ENCODE measurements at places on chromosomes 2 and 18. TPM values are rescaled to one million over a fixed set of nuclear protein-coding genes. Genes with fewer than 3 reads are reported as not detected.

The CTAGE1 gene
- polyA plus RNA-seq: 0.10 TPM

The CD207 gene
- 1.9 TPM for polyA plus RNA-seq

The CPLX4 gene
- not detected for polyA plus RNA-seq

GRCh38 chr2:20526708-20527107 lies 79.8 kb downstream of the RHOB start:
- H3K27me3 ChIP-seq: no peaks in the 10 kb centered on the region
- H3K4me3 ChIP-seq: no peak overlapping the region
- no peaks in the 10 kb centered on the region for H3K4me1 ChIP-seq
- H3K27ac ChIP-seq: no peak overlapping the region

The DIPK1C gene
- 0.33 TPM for polyA plus RNA-seq

The ANKRD30B gene
- polyA plus RNA-seq: 0.10 TPM

DNA sequence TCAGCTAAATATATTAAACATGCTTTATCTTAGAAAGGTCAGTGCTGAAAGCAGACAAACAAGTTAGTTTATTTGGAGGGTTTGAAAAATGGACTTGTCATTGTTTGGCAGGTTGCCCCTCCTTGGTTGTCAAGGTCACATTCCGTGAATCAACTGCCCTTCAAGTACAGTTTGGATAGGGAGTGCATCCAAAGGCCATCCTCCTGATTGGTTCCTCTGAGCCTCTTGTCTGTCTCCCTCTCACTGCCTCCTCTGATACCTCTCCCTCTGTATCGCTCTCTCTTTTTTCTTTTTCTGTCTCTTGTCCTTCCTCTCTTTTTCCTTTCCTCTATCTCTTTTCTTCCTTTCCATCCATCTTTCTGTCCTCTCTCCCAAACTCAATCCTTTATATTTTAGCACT lies 5.4 kb downstream of the ITGAV start:
- no peaks in the 10 kb centered on the region for H3K36me3 ChIP-seq
- DNase-seq: no peak
- H3K4me1 ChIP-seq: no peaks in the 10 kb centered on the region
- no peak overlapping the region for H3K4me3 ChIP-seq
- no peaks in the 10 kb centered on the region for H3K27me3 ChIP-seq

DNA sequence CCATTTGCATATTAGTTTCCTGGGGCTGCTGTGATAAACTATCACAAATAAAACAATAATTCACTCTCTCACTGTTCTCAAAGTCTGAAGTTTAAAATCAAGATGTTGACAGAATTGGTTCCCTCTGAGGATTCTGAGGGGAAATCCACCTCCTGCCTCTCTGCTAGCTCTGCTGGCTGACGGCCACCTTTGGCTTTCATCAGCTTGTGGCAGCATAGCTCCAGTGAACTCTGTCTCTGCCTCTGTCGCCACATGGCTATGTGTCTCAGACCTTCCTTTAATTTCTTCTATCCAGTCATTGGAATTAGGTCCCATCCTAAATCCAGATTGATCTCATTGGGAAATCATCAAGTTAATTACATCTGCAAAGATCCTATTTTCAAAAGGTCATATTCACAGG lies 38.9 kb upstream of the TRIM43 start:
- no peaks in the 10 kb centered on the region for H3K27me3 ChIP-seq
- no peak overlapping the region for H3K27ac ChIP-seq

DNA sequence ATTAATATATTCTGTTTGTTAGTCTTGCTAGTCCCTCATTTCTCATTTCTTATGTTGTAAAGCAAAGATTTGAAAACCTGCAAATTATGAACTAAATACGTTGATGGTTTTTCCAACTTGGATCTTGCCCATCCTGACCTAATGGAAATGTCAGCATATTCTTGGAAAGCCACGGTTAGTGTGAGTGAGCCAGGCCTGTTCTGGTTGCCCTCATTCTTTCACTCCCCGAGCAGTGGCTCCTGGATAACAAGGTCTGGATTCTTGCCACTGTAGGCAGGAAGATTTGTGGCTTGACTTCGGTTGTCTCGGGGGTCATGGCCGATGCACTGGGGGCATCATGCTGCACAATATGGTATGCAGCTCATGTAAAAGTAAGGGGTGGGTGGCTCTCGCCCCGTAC lies 359.1 kb downstream of the MEIS1 start:
- DNase-seq: no peak
- H3K4me1 ChIP-seq: no peaks in the 10 kb centered on the region
- peaks cover 6% of the 10 kb centered on the region for H3K27me3 ChIP-seq
- H3K27ac ChIP-seq: no peak overlapping the region

The FMNL2 gene
- polyA plus RNA-seq: 35.3 TPM

DNA sequence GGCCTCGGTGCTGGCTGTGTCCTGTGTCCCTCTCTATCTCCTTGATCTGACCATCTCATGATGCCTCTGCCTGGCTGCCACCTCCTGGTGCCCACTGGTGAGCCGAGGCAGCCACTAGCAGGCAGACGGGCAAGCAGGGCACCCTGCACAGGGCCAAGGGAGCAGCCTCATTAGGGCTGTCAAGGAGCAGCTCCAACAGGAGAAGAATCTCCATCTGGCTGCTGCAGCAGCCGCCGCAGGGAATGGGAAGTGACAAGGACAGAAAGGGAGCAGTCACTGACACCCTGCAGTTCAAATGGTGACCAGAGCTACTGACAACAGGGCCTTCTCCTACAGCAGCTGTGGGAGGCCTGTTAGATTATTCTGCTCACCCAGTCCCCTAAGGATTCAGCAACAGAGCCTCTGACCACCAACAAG lies 32.6 kb downstream of the ALPK2 start:
- no peaks in the 10 kb centered on the region for H3K36me3 ChIP-seq
- no peak overlapping the region for H3K27ac ChIP-seq
- H3K27me3 ChIP-seq: no peaks in the 10 kb centered on the region
- no peak for DNase-seq
- H3K4me3 ChIP-seq: no peak overlapping the region

GRCh38 chr2:215430528-215431187 lies 5.2 kb downstream of the FN1 start:
- H3K4me1 ChIP-seq: peaks cover 3% of the 10 kb centered on the region
- peaks cover 36% of the 10 kb centered on the region for H3K36me3 ChIP-seq
- H3K27me3 ChIP-seq: peaks cover 3% of the 10 kb centered on the region

- no peak for DNase-seq
- H3K36me3 ChIP-seq: no peaks in the 10 kb centered on the region
- H3K27ac ChIP-seq: no peak overlapping the region
- no peaks in the 10 kb centered on the region for H3K4me1 ChIP-seq
- no peaks in the 10 kb centered on the region for H3K27me3 ChIP-seq
- H3K4me3 ChIP-seq: no peak overlapping the region
Observed at GRCh38 chr2:214128040-214128439, 282.8 kb upstream of the VWC2L start.

The RBM44 gene
- polyA plus RNA-seq: 0.49 TPM

GRCh38 chr2:40219141-40219540 lies 232.7 kb downstream of the SLC8A1 start:
- no peaks in the 10 kb centered on the region for H3K27me3 ChIP-seq
- H3K36me3 ChIP-seq: no peaks in the 10 kb centered on the region
- no peak for DNase-seq
- H3K27ac ChIP-seq: no peak overlapping the region
- H3K4me1 ChIP-seq: no peaks in the 10 kb centered on the region
- no peak overlapping the region for H3K4me3 ChIP-seq

The HIBCH gene
- 46.6 TPM for polyA plus RNA-seq

DNA sequence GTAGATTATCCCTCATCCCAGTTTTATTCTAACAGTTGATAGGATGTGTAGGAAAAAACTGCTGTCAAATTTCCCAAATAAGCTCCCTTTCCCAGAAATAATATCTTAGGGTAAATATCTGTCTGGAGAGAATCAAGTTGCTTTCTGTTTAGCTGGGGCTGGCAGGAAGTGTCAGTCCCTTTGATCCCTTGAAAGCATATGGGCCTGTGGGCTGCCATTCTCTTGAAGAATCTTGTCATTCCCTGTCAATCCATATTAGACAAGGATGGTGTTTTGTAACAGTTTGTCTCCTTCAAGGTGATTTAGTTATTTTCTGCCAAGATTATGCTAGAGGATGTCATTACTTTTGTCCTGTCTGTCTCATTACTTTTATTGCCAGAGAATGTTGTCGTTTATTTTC lies 37.1 kb upstream of the UBE2E3 start:
- no peaks in the 10 kb centered on the region for H3K4me1 ChIP-seq
- no peak overlapping the region for H3K27ac ChIP-seq
- no peak overlapping the region for H3K4me3 ChIP-seq
- no peaks in the 10 kb centered on the region for H3K27me3 ChIP-seq
- DNase-seq: no peak
- H3K36me3 ChIP-seq: no peaks in the 10 kb centered on the region

GRCh38 chr18:75545189-75545588 lies 117.7 kb upstream of the SMIM21 start:
- H3K27ac ChIP-seq: no peak overlapping the region
- DNase-seq: no peak
- no peaks in the 10 kb centered on the region for H3K36me3 ChIP-seq
- H3K4me1 ChIP-seq: no peaks in the 10 kb centered on the region
- no peak overlapping the region for H3K4me3 ChIP-seq

- no peak overlapping the region for H3K4me3 ChIP-seq
- DNase-seq: no peak
- H3K4me1 ChIP-seq: no peaks in the 10 kb centered on the region
- H3K27me3 ChIP-seq: no peaks in the 10 kb centered on the region
- no peak overlapping the region for H3K27ac ChIP-seq
- H3K36me3 ChIP-seq: no peaks in the 10 kb centered on the region
Observed at GRCh38 chr2:573025-573424, 104.2 kb downstream of the TMEM18 start.

GRCh38 chr2:55874338-55874737 lies 49.2 kb downstream of the EFEMP1 start:
- H3K4me3 ChIP-seq: no peak overlapping the region
- no peaks in the 10 kb centered on the region for H3K36me3 ChIP-seq
- no peaks in the 10 kb centered on the region for H3K4me1 ChIP-seq
- no peak overlapping the region for H3K27ac ChIP-seq
- no peak for DNase-seq

The NT5DC4 gene
- polyA plus RNA-seq: 2.6 TPM

The TMEM198 gene
- polyA plus RNA-seq: 19.9 TPM

GRCh38 chr18:60110836-60111235 lies 211.0 kb downstream of the PMAIP1 start:
- H3K4me1 ChIP-seq: no peaks in the 10 kb centered on the region
- H3K4me3 ChIP-seq: no peak overlapping the region
- H3K27ac ChIP-seq: no peak overlapping the region
- no peaks in the 10 kb centered on the region for H3K36me3 ChIP-seq

GRCh38 chr2:159516241-159516758 lies 100.0 kb downstream of the BAZ2B start:
- peak overlapping the region; percentile 71 for H3K27ac ChIP-seq
- peak overlapping the region; percentile 55 for H3K4me3 ChIP-seq
- H3K36me3 ChIP-seq: no peaks in the 10 kb centered on the region
- no peaks in the 10 kb centered on the region for H3K27me3 ChIP-seq

- H3K4me1 ChIP-seq: peaks cover 78% of the 10 kb centered on the region
- no peaks in the 10 kb centered on the region for H3K27me3 ChIP-seq
- H3K36me3 ChIP-seq: no peaks in the 10 kb centered on the region
- H3K4me3 ChIP-seq: no peak overlapping the region
- peak overlapping the region; percentile 92 for H3K27ac ChIP-seq
Observed at GRCh38 chr2:119429225-119429981, 2.3 kb upstream of the TMEM37 start.

DNA sequence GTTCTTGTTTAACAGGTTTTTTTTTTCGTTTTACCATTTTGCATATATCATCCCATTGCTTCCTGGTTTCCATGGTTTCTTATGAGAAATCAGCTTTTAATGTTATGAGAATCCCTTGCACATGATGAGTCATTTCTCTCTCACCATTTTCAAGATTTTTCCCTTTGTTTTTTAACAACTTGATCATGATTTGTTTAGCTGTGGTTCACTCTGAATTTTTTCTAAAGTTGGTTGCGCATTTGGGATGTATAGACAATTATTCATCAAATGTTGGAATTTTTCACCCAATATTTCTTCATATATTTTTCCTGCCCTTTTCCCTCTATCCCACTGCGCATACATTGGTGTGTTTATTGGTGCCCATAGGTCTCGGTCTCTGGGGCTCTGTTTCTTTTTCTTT lies 42.4 kb upstream of the BIN1 start:
- no peak for DNase-seq
- H3K4me1 ChIP-seq: no peaks in the 10 kb centered on the region
- H3K27me3 ChIP-seq: no peaks in the 10 kb centered on the region
- no peak overlapping the region for H3K27ac ChIP-seq

The CLIP4 gene
- polyA plus RNA-seq: 4.3 TPM

- peak; percentile 8 for DNase-seq
- H3K36me3 ChIP-seq: no peaks in the 10 kb centered on the region
- H3K27ac ChIP-seq: no peak overlapping the region
- no peak overlapping the region for H3K4me3 ChIP-seq
- H3K4me1 ChIP-seq: no peaks in the 10 kb centered on the region
- H3K27me3 ChIP-seq: no peaks in the 10 kb centered on the region
Observed at GRCh38 chr2:221104361-221104811, 467.7 kb downstream of the EPHA4 start.

GRCh38 chr18:74679006-74679678 lies 81.5 kb downstream of the ZNF407 start:
- DNase-seq: no peak
- H3K36me3 ChIP-seq: peaks cover 4% of the 10 kb centered on the region
- H3K27ac ChIP-seq: no peak overlapping the region
- peaks cover 4% of the 10 kb centered on the region for H3K4me1 ChIP-seq

GRCh38 chr2:121722479-121722878 lies 14.2 kb downstream of the NIFK start:
- no peak overlapping the region for H3K4me3 ChIP-seq
- peaks cover 4% of the 10 kb centered on the region for H3K36me3 ChIP-seq
- H3K4me1 ChIP-seq: no peaks in the 10 kb centered on the region
- no peak for DNase-seq
- H3K27ac ChIP-seq: no peak overlapping the region

GRCh38 chr18:32060026-32060425 lies 31.6 kb upstream of the RNF138 start:
- peaks cover 4% of the 10 kb centered on the region for H3K36me3 ChIP-seq
- H3K27ac ChIP-seq: no peak overlapping the region
- no peaks in the 10 kb centered on the region for H3K27me3 ChIP-seq

- no peak overlapping the region for H3K27ac ChIP-seq
- H3K36me3 ChIP-seq: no peaks in the 10 kb centered on the region
- no peak overlapping the region for H3K4me3 ChIP-seq
- no peaks in the 10 kb centered on the region for H3K27me3 ChIP-seq
- DNase-seq: no peak
Observed at GRCh38 chr2:211514049-211514448, 957.6 kb downstream of the CPS1 start.

DNA sequence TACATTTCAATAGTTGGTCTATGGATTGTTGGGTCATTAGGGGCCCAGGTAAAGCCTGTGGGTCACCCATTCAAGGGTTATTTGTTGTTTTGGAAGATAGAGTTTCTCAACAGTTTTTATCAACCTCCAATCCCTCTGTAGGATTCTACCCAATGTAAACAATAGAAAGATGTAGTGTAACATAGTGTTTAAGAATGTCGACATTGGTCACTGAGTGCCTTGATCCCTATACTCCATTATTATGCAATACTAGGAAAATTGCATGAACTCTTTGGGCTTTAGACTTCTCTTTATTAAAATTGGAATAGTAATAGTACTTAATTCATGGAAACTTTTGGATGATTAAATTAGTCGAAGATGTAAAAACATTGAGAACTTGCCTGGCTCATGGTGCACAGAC lies 292.1 kb downstream of the GPD2 start:
- no peak for DNase-seq
- no peaks in the 10 kb centered on the region for H3K27me3 ChIP-seq
- no peak overlapping the region for H3K27ac ChIP-seq
- H3K4me3 ChIP-seq: no peak overlapping the region
- H3K36me3 ChIP-seq: no peaks in the 10 kb centered on the region
- H3K4me1 ChIP-seq: no peaks in the 10 kb centered on the region

The OXER1 gene
- polyA plus RNA-seq: 12.2 TPM

- no peaks in the 10 kb centered on the region for H3K27me3 ChIP-seq
- no peak overlapping the region for H3K27ac ChIP-seq
- H3K4me1 ChIP-seq: no peaks in the 10 kb centered on the region
- no peaks in the 10 kb centered on the region for H3K36me3 ChIP-seq
Observed at GRCh38 chr2:237120916-237121315, 35.2 kb downstream of the COPS8 start.
